Activated CD8-positive, alpha-beta memory T cell treated with anti-CD3 and anti-CD28 coated beads for 48 hours (primary cell): ENCODE measurements at places on chromosomes 5 and 9.

GRCh38 chr5:179619776-179620175, 3.7 kb downstream of the HNRNPH1 start:
- DNase-seq: no peak

DNA sequence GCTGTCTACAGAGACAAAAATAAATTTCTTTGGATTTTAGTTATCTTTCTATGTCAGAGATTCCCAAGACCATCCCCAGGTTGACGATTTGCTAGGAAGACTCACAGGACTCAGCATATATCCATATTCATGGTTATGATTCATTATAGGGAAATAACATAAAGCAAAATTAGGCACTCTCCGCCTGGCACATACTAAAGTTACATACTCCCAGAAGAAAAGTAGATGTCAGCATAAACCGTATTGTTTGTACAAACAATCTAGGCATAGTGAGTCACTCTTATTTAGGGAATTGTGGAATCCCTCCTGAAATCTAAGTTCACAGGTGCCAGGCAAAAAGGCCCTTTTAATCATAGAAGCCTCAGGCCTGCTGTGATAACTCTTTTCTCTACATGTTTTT, 62.9 kb downstream of the INSL6 start:
- DNase-seq: no peak

DNA sequence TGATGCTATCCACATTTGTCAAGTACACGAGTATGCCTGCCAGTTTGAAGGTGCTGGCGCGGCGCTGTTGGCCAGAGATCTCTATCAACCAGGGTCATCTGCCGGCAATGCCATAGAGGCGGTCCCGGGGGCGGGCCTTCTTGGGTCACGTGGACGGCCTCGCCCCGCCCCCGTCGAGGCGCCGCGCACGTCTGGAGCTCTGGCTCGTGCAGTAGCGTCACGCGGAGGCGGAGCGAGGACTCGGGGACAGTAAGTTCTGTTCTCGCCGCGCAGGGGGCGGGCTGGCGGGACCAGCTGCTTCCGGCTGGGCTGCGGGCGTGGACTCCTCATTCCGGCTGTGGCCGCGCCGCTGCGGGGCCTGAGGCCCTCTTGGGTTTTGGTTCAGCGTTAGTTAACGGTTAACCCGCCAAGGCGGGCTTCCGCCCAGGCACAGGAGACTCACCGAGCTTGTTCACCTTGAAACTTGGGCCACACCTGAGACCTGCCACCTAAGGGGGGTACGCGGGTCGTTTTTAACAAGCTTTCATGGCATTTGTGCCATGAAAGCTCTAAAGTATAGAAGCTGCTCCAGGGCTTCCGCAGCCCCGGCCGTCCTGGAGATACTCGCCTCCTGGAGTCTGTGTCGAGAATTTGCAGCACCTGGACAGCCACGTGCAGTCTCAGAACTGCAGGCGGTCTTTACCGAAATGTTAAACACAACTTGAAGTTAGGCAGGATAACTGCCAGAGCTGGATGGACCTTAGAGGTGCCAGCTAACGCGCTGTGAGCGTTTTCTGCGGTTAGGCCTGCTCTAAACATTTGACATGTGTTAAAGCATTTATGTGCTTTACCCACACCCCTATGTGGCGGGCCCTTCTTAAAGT, at the start of gene RFESD:
Gene RFESD, plus strand, starts transcription at position 209 of the 863 bp plus-strand sequence. CDS start 5,495 bp downstream, outside the sequence.
- DNase-seq: peak; percentile 78

GRCh38 chr9:3873818-3874217, 348.0 kb upstream of the RFX3 start:
- DNase-seq: no peak

- no peak for DNase-seq
These were observed at the start of gene DBN1 for GRCh38 chr5:177473443-177474001. Gene DBN1, minus strand, starts transcription at chr5:177473634. Its CDS starts 113 bp downstream, at chr5:177473521.

DNA sequence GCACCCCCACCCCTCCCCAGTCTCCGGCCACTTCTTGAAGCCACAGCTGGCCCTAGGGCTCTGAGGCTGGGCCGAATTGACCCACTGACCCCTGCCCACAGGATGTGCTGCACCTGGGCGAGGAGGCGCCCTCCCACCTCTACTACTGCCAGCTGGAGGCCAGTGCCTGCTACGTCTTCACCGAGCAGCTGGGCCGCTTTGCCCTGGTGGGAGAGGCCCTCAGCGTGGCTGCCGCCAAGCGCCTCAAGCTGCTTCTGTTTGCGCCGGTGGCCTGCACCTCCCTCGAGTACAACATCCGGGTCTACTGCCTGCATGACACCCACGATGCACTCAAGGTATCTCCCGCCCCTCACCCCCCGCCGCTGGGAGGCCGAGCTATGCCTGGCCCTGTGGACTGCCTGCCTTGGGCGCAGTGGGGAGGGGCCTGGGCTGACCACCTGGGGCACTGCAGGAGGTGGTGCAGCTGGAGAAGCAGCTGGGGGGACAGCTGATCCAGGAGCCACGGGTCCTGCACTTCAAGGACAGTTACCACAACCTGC, 21.3 kb downstream of the HK3 start:
- DNase-seq: no peak

DNA sequence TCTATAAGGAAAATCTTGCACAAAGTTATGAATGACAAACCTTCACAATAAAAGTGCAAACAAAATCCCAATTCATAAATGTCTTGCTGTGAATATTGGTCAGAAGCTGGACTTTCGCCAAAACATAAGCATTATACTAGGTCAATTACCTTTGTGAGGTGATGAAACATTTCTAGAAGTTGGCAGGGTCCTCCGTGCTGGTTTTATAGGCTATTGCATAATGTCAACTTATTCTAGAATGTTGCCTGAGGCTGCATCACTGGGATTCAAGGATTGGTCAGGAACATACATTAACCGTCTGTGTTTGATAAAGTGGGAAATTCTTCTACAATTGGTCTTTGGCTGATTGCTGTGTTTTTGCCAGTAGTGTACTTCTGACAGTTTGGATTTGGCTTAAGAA, 49.8 kb upstream of the PALM2AKAP2 start:
- no peak for DNase-seq

DNA sequence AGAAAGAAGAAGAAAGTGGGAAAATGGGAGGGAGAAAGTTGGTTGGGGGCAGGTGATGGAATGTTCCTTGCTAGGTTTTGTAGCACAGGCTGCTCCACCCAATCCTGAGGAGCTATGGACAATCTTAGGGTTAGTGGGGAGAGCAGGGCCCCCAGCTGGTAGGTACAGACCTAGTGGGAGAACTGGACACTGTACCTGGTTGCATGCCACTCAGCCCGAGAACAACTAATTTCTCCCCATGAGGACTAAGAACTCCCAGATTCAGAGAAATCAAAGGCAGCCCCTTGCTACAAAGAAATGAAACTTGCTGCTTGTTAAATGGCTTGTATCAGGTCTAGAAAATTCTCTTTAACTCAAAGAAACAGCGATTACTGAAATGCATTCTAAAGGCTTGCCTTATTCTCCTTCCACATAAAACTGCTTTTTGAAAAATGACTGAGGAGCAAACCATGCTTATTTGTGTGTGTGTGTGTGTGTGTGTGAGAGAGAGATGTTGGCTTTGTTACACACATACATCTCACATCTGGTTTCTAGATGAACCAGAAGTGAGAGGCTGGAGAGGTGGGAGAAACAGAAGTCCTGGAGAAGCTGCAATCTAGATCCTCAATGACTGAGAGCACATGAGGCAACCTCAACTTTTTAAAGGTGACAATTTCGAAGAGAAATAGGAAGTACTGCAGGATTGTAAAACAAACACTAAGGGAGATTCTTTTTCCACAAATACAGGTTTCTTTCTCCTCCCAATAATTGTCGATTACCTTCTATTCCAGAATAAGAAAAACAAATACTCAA, 28.9 kb downstream of the FYB1 start:
- DNase-seq: no peak

GRCh38 chr9:69824499-69825252, 4.1 kb downstream of the CFAP95 start:
- no peak for DNase-seq

DNA sequence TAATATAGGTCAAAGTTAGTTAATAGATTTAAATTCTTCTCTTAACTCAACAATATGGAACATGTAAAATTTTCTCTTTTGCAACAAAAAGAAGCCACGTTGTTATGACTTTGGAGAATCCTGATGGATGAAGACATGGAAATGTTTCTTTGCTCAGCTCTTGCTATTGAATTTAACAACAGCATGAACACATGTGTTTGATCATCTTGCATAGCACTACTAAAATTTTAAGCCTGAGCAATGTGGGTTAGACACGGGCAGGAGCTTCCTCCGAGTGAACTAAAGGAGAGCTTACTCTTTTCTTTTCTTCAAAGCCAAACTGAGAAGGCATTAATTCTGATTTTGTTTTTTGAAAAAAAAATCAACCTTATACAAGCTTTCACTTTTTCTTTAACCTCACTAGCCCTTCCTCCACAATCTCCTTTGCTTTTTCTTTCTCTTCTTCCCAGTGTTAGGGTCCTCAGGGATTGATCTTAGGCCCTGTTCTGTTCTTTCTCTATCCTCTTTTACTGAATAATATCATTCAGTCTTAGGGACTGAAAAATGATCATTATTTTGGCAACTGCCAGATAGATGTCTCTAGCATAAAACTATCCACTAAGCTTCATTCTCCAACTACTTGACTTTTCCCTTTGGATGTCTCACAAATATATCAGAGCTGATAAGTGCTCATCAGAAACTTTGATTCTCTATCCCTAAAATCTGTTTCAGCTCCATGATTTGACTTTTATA, 36.9 kb downstream of the ADAMTS19 start:
- DNase-seq: no peak

- DNase-seq: no peak
These were observed 73.0 kb upstream of the OLFM1 start for GRCh38 chr9:135014311-135015010.

- DNase-seq: no peak
These were observed 58.3 kb downstream of the EGFLAM start for GRCh38 chr5:38316544-38317224.

DNA sequence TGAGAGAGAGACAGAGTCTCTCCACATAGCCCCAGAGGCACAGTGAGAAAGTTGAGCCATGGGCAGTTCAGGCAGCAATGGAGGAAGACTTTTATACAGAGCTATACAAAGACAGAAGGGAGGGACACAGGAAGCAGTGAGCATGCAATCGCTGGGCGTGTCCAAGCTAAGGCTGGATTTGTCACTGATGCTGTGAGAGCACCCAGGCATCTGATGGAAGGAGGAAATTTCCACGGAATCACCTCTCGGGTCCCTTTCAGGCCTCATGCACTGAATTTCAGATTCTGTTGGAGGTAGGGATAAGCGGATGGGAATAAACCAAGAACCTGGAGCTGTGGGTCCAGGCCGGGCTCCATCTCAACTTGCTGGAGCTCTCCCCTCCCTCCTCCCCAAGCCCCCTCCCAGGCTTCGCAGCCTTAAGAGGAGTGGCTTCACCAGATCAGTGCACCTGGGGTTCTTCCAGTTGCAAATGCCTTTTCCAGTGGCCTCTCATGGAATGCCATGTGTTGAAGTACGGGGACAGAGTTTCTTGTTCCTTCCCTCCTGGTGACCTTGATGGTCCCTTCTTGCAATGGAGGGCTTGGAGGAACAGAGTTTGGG, 114.8 kb upstream of the ALDH1B1 start:
- DNase-seq: no peak

DNA sequence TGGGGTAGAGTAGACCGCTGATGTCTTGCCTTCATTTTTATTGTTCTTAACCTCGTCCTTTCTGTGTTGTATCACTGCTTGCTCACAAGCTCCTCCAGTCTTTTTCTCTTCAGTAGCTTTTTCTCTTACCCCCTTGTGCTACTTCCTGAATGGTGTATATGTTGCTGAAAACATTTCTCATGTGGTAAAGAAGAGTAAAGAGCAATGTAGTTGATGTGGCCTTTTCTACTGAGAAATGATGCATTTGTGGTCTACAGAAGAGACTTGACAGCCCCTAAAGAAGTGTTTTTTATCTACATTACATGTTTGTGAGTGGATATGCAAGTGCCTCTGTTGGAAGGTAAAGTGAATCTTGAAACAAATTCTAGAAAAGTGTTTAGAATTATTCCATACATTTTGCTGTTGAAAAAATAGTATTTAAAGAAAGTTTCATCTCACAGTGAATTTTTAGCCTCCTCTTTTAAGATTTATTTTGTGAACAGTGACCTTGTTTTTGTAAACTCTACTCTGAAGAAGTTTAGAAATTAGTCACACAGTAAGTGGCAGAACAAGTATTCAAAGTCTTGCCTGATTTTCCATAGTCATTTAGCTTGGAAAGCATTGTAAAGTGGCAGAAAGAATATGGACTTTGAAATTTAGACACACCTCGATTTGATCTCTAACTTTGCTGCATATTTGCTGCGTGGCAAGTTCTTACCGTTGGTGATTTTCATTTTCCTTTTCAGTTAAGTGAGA, 17.4 kb downstream of the CDC42SE2 start:
- no peak for DNase-seq

DNA sequence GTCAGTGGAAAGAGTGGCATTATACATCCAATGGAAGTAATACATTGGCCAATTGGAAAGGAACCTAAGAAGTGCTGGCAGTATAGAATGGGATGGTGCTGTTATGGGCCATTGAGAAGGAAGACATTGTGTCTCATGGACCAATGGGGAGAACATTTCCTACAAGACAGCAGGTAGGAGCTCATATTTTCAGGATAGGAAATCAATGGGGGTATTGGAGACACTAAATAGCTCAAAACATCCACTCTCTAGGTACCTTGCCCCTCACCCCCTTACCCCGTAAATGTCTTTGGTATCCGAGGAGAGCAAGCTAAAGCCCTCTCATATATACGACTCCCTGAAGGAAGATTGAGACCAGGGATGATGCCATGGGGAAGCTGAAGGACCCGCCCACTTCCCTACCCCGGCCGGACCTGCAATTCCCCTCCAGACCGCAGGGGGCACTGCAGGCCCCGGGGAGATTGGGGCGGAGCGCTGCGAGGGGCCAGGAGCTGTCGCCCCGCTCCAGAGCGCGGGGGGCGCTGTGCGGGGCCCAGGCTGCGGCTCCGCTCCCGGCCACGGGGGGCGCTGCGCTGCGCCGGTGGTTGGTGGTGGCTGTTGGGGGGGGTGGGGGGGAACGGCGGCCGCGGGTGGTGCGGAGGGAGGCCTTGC, at the start of gene KDM3B:
Gene KDM3B, plus strand, starts transcription at position 615 of the 651 bp plus-strand sequence. CDS start 111 bp downstream, outside the sequence.
- peak; percentile 95 for DNase-seq
